Stimulated activated CD4-positive, alpha-beta T cell treated with anti-CD3 and anti-CD28 coated beads, Interleukin-1b, Interleukin-23, amount 100 ng/mL, for 1 hour (primary cell): ENCODE measurements at places on chromosomes 1 and 21.

DNA sequence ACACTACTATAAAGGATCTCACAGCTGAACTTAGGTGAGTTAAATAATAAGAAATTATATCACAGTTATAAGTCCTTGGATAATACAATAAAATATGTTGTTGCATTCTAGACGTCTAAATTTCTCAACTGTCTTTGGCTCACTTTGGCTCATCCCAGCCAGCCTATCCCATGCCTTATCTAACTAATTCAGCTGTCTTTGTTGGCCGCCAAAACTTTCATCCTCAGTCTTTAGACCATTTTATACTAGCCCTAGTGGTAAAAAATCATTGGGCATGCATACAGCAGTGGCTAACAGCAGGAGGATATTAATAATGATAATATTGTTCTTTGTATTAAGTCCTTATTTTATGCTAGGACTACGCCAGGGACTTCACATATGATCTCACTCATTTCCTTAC lies 59.3 kb downstream of the CCDC18 start:
- no peak for DNase-seq

- no peak for DNase-seq
Measured at GRCh38 chr21:41859297-41859980, 19.7 kb downstream of the PRDM15 start.

- DNase-seq = no peak
Measured at GRCh38 chr1:2046174-2046917, 3.9 kb upstream of the PRKCZ start.

DNA sequence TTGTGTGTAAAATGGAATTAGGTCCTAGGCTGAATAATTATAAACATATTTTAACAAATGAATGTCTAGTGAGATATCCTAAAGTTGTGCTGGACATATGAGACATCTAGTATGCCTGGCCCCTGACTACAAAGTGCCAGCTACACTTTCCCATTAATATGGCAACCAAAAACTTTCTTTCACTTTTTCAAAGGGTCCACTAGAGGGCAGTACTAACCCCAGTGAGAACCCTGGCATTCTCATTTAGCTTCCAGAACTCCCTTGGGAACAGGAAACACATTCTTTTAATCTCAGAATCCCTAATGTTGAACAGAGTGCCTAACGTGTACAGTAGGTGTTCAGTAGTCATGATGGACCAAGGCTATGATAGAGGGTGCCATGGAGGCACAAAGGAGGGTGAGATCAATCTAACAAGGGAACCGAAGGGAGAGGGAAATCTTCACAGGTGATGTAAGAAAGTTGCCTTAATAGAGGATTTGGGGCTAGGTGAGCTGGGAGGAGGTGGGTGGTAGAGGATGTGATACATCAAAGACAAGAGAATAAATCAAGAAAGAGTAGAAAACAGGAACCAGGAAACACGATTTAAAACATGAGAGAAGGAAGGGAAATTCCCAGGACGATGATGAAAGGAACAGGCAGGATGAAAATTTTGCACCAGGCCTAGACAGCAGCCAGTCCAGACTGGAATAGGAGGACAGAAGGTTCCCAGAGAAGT lies 41.6 kb downstream of the NSL1 start:
- DNase-seq = no peak

GRCh38 chr1:35748326-35748725 lies 21.5 kb downstream of the CLSPN start:
- DNase-seq = no peak

DNA sequence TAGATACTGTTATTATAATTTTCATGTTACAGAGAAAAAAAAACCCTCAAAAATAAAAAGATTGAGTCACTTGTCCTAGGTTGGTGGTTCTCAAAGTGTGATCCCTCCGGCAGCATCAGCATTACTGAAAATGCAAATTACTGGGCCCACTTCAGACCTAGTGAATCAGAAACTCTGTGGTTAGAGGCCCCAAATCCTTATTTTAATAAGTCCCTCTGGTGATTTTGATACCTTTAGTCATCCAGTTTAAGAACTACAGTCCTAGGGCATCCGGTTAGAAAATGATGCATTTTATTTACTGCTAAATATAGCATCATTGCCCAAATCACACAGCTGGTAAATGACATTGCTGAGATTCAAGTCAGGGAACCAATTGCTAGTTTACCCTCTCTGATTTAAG lies 203.7 kb upstream of the RUNX1 start:
- DNase-seq = no peak

DNA sequence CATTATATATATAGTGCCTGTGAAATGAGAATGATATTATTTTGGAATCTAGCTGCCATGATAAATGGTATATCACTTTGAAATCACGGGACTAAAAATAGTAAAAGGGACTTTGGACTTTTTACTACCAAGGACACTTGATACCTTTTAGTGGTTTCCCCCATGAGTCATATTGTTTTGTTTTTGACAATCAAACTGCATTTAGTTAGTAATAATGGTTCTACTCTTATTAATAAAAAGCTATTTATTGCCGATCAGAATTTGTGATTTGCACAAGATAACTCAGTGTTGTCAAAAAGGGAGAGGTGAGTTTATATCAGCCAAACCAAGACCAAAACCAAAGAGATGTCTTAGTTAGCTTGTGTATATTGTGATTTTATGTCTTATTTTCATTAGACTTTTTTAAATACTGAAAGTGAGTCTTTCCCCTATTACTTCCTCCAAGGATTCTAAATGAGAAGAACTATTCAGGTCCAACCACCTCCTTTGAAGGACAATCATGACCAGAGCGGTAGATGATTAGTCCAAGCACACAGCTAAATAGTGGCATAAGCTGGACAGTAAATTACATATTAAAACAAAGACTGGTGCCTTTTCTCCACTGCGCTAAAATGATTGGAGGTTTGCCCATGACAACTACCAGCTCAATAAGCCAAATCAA lies 281.7 kb upstream of the ESRRG start:
- DNase-seq = no peak

GRCh38 chr1:76492752-76493430 lies 374.4 kb upstream of the ST6GALNAC5 start:
- no peak for DNase-seq

DNA sequence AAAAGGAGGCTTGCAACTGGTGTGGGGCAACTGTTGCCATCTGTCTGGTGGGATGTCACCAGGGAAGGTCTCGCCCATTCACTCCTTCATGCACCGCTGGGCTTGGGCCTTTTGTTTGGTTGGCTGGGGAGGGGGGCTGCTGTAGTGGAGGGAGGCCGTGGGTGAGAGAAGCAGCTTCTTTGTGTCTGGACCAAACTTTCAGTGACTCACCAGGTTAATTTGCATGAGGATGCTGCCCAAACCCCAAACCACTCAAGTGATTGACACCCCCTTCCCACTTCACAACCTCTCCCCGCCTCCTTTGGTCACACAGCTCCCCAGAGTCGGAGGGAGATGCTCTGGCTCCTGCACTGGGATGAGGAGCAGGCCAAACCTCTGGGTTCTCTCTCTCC lies 19.7 kb downstream of the BTG2 start:
- no peak for DNase-seq

- no peak for DNase-seq
Measured at GRCh38 chr1:78833491-78833890, 173.0 kb downstream of the ADGRL4 start.

DNA sequence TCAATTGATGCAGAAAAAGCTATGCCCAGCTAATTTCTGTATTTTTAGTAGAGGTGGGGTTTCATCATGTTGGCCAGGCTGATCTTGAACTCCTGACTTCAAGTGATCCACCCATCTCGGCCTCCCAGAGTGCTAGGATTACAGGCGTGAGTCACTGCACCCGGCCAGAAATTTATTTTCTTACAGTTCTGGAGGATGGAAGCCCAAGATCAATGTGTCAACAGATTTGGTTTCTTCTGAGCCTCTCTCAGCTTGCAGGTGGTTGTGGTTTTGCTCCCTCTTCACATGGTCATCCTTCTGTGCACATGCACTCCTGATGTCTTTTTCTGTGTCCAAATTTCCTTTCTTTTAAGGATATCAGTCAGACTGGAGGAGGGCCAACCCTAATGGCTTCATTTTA lies 35.6 kb downstream of the SHCBP1L start:
- DNase-seq = no peak

GRCh38 chr1:155904261-155904660 lies 6.9 kb downstream of the RIT1 start:
- no peak for DNase-seq

DNA sequence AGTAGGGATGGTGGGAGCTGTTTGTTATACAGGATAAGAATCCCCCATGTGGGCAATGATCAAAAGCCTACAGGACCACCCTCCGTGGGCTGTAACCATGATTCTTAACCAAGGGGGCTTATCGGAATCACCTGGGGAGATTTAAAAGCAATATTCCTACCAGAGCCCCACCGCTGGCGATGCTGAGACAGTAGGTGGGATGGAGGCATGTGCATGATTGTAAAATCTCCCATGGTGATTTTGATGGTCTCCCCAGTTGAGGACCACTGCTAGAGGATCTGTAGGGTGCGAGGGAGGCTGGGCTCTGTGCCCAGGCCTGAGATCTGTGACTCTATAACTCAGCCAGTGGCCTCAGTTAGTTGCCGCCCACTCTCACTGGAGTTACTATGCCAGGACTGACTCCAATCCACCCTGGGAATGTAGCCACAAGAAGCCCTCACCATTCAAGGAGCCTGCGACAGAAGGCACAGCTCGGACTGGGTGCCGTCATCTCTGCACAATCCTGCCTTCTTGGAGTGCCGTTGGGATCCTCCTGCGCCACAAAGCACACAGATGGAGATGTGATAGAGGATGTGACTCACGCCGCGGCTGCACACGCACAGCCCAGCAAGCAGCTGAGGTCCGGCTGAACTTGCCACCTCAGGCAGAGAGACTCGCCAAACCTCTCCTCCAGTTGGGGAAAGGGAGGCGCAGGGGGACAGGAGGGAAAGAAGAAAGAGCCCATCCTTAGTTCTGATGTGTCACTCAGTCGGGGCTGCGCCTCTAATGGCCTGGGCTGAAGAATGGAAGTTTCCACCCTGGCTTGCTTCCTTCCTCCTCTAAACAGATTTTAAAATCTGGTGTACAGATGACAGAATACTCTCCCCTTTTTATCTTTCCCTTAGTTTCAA lies 26.5 kb downstream of the AKNAD1 start:
- no peak for DNase-seq
